ENCODE measurements at places on chromosomes 7 and 10.

GRCh38 chr10:96619796-96620773 is 33.3 kb upstream of the TM9SF3 start:
- no peak for DNase-seq

GRCh38 chr10:82685087-82685486 is 810.1 kb downstream of the NRG3 start:
- DNase-seq: no peak

GRCh38 chr7:150400788-150401423 is 21.8 kb downstream of the ZNF775 start:
- no peak for DNase-seq

DNA sequence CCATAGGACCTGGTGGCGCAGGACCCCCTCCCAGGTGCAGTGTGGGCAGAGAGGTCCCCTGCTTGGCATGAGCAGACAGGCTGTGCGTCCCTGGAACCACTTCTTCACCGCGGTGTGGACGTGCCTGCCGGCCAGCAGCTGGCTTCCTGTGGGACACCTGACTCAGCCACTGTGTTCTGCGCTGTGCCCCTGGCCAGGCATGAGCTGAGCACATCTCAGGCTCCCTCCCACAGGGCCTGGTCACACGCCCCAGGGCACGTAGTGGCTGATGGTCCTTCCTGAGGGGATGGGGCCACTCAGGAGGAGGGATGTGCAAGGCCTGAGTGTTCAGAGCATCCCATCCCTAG is 3.5 kb upstream of the DEPP1 start:
- DNase-seq: no peak

- DNase-seq: no peak
Measured at GRCh38 chr7:106329408-106329807, 44.6 kb upstream of the NAMPT start.

GRCh38 chr7:99326408-99326782 is 697 bp downstream of the ARPC1A start:
- no peak for DNase-seq

DNA sequence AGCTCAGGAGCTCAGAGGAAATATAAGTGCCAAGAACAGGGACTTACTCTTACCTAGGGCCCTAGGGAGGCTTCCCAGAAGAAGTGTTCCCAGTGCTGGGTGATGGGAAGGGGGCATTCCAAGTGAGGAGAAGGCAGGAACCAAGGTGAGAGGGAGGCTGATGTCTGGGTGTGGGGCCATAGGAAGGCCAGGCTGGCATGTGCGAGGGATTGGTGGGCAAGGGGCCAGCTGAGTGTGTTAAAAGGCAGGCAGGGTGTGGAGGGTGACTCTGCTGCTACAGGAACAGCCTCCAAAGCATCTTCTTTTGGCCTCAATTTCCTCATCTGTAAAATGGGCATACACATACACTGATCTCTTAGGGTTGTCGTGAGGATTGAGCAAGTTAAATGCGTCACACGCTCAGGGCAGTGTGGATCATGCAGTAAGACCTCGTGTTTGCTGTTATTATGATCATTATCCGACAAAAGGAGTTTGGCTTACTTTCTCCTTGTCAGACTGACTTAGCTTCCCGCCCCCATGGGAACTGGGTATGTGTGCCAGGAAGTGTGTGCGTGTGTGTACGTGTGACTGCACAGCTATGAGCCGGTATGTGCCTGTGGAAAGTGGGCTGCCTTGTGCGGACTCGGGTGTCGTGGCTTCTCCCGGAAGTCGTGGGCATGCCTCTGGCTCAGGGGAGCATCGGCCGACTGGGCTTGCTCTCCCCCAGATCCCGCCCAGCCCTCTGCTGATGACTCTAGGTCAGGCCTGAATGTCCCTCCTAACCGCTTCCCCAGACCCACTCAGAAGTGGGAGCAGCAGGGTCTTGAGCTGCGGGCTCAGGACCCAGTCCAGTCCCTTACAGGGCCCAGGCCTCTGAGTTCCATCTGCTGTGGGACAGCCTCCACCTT is 59.6 kb downstream of the NEURL1 start:
- no peak for DNase-seq

All from NCI-H1105 treated with DMSO at 0.1 percent for 48 hours (cell line).